ENCODE measurements at places on chromosomes 1 and 21. TPM values are rescaled to one million over a fixed set of nuclear protein-coding genes. Genes with fewer than 3 reads are reported as not detected.

GRCh38 chr1:33126411-33127000, 45.6 kb downstream of the AZIN2 start:
- peak overlapping the region; percentile 80 for H3K27ac ChIP-seq
- no peak for DNase-seq
- peak overlapping the region; percentile 61 for H3K4me3 ChIP-seq
- no peaks in the 10 kb centered on the region for H3K27me3 ChIP-seq
- H3K36me3 ChIP-seq, result no peaks in the 10 kb centered on the region
- peaks cover 25% of the 10 kb centered on the region for H3K4me1 ChIP-seq

GRCh38 chr21:27225151-27225550, 258.3 kb upstream of the ADAMTS5 start:
- H3K27ac ChIP-seq, result no peak overlapping the region
- H3K4me3 ChIP-seq, result no peak overlapping the region
- H3K36me3 ChIP-seq, result no peaks in the 10 kb centered on the region
- DNase-seq, result no peak

DNA sequence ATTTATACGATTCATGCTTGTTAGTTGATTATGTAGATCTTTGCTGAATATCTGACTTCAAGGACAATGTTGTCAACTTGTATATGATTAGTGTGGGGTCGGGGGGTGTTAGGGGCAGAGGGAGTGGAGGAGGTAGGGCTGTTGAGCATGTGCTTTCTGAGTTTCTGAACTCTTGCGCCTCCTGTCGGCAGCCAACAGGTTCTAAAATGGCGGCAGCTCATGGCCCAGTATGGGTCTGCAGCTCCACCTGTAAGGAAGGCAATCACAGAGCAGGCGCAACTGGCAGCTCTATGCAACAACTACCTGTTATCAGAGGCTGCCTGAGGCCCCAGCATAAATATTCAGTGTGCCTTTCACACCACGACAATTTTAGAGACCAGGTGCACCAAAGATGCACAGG, 205.8 kb upstream of the PLXNA2 start:
- no peaks in the 10 kb centered on the region for H3K36me3 ChIP-seq
- no peak overlapping the region for H3K27ac ChIP-seq
- no peaks in the 10 kb centered on the region for H3K4me1 ChIP-seq
- no peak overlapping the region for H3K4me3 ChIP-seq
- no peaks in the 10 kb centered on the region for H3K27me3 ChIP-seq
- DNase-seq, result no peak

DNA sequence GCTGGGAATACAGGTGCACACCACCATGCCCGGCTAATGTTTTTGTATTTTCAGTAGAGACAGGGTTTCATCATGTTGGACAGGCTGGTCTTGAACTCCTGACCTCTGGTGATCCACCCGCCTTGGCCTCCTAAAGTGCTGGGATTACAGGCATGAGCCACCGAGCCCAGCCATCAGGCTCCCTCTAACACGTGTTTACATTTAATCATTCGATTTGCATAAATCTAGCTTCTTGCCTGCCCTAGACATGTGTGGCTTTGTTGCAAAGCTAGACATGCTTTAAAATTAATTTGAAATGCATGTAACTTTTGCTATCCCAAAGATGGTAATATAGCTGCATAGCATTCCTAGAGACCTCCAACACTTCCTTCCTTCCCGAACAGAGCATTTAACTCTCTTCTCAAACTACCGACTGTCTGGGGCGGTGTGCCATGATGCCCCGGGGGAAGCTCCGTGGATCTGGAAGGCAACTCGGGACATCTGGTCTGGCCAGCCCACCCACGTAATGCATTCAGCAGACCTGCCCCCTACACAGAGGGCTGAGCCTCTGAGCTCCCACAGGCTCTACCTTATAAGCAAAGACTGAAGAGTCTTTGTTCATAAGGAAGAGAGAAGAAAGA, 34.6 kb upstream of the NID1 start:
- H3K27ac ChIP-seq, result no peak overlapping the region
- no peaks in the 10 kb centered on the region for H3K36me3 ChIP-seq
- H3K4me1 ChIP-seq, result no peaks in the 10 kb centered on the region
- peaks cover 14% of the 10 kb centered on the region for H3K27me3 ChIP-seq
- no peak overlapping the region for H3K4me3 ChIP-seq

- no peak overlapping the region for H3K4me3 ChIP-seq
- no peaks in the 10 kb centered on the region for H3K36me3 ChIP-seq
- H3K27ac ChIP-seq, result no peak overlapping the region
- peak; percentile 62 for DNase-seq
- no peaks in the 10 kb centered on the region for H3K27me3 ChIP-seq
Measured at GRCh38 chr21:44572959-44573583, 458 bp upstream of the KRTAP10-4 start.

GRCh38 chr1:193538003-193538354, 351.6 kb upstream of the B3GALT2 start:
- no peaks in the 10 kb centered on the region for H3K4me1 ChIP-seq
- H3K4me3 ChIP-seq, result no peak overlapping the region

- H3K36me3 ChIP-seq, result no peaks in the 10 kb centered on the region
- no peaks in the 10 kb centered on the region for H3K27me3 ChIP-seq
- H3K4me1 ChIP-seq, result peaks cover 27% of the 10 kb centered on the region
- DNase-seq, result no peak
Measured at GRCh38 chr1:30683699-30684098, 39.7 kb downstream of the MATN1 start.

DNA sequence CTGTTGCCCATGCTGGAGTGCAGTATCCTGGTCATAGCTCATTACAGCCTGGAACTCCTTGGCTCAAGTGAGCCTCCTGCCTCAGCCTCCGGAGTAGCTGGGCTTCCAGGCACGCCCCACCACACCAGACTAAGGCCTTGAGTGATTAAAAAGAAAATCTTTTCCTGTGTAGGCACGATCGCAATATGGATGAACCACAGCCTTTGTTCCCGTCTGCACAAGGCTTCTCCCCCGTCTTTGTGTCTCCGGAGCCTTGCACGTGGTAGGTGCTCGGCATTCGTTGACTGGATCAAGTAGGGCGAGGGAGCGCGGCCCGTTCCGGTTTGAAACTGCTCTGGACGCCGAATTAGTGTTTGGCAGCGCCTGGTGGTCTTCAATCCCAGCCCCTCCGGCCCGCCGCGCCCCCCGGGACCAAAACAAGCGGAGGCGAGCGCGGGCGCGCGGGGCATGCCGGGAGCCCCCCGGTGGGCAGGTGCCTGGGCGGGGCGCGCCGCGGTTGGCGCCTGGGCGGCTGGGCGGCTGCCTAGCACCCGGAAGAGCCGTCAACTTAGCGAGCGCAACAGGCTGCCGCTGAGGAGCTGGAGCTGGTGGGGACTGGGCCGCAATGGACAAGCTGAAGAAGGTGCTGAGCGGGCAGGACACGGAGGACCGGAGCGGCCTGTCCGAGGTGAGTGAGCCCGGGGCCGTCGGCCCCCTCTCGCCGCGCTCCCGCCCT, at the start of gene SFT2D2:
TSS of gene SFT2D2 (plus strand) at position 529 of the 715 bp plus-strand sequence. CDS start at position 605, 76 bp downstream.
- H3K36me3 ChIP-seq, result no peaks in the 10 kb centered on the region
- DNase-seq, result peak; percentile 92
- H3K4me1 ChIP-seq, result peaks cover 49% of the 10 kb centered on the region
- H3K4me3 ChIP-seq, result peak within 1 kb of the TSS; percentile 93
- H3K27ac ChIP-seq, result peak within 1 kb of the TSS; percentile 89
- no peaks in the 10 kb centered on the region for H3K27me3 ChIP-seq

DNA sequence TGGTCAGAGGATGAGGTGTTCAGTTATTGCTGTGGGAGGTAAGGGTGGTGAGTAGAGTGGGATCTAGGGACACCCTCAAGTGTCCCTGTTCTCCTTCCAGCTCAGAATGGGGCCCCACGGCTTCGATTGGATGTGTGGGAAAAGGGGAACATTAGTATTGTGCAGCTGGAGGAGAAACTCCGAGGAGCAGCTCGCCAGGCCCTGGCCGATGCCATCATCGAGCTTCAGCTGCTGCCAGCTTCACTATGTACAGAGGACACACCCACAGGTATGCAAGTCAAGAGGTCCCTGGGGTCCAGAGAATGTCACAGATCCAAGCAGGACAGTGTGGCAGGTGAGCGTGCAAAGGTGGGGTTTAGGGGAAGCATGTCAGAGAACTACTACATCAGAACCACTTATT, 13.9 kb downstream of the HYI start:
- peaks cover 24% of the 10 kb centered on the region for H3K4me1 ChIP-seq
- no peak overlapping the region for H3K27ac ChIP-seq
- no peak for DNase-seq

- no peaks in the 10 kb centered on the region for H3K36me3 ChIP-seq
- no peak overlapping the region for H3K4me3 ChIP-seq
- no peaks in the 10 kb centered on the region for H3K4me1 ChIP-seq
- no peak overlapping the region for H3K27ac ChIP-seq
Measured at GRCh38 chr1:241608379-241609033, 31.7 kb downstream of the CHML start.

GRCh38 chr1:75791022-75791421, 5.0 kb downstream of the RABGGTB start:
- peak overlapping the region; percentile 8 for H3K27ac ChIP-seq
- peaks cover 64% of the 10 kb centered on the region for H3K36me3 ChIP-seq
- no peak overlapping the region for H3K4me3 ChIP-seq

DNA sequence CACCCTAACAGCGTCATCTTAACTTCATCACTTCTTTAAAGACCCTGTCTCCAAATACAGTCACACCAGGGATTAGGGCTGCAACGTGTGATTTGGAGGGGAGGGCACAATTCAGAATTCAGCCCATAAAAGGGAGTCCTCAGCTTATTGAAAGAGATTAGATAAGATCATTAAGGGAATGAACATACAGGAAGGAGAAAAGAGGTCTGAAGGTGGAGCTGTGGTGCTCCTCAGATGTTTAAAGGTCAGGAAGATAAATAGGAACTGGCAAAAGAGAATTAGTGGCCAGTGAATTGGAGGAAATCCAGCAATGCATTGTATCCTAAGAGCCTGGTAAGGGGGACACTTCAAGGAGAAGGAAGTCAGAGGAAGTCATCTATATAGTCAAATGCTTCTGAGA, 113.5 kb downstream of the PROX1 start:
- no peaks in the 10 kb centered on the region for H3K27me3 ChIP-seq
- H3K27ac ChIP-seq, result no peak overlapping the region
- H3K4me3 ChIP-seq, result no peak overlapping the region
- no peaks in the 10 kb centered on the region for H3K4me1 ChIP-seq
- DNase-seq, result no peak

- H3K27me3 ChIP-seq, result no peaks in the 10 kb centered on the region
- no peak overlapping the region for H3K4me3 ChIP-seq
- H3K27ac ChIP-seq, result peak overlapping the region; percentile 28
- peaks cover 29% of the 10 kb centered on the region for H3K4me1 ChIP-seq
Measured at GRCh38 chr1:55275151-55275748, 60.1 kb upstream of the USP24 start.

DNA sequence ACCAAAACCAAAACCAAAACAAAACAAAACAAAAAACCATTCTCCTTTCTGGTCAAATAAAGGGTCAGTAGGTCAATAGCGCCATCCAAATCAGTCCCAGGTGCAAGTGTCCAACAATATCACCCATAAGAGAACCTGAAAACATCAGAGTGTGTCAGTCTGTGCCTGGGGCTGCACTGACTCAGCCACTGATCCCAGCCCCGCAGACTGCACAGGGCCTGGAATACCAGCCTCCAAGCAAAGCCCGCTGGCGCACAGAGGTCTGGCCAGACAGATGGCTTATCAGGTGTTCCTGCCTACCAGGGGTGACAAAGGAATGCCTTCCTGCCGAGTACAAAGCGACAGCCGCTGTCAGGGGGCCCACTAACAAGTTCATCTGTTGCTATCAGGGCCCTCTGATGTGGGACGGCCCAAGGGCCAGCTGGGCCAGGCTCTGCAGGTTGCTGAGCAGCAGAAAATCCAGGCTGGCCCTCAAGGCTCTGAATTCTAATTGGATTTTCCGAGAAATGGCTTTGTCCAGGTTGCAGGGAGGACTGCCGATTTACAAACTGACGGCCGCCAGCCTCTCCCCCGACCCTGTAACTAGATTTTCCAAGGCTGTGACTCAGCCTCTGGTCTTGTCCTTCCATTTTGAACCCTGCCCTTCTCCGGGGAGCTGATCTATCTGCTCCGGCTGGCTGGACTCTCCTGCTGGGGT, 13.7 kb upstream of the TMEM51 start:
- H3K27ac ChIP-seq, result no peak overlapping the region
- H3K27me3 ChIP-seq, result no peaks in the 10 kb centered on the region
- no peak for DNase-seq
- H3K36me3 ChIP-seq, result no peaks in the 10 kb centered on the region
- no peaks in the 10 kb centered on the region for H3K4me1 ChIP-seq

- no peak for DNase-seq
- no peaks in the 10 kb centered on the region for H3K27me3 ChIP-seq
- no peaks in the 10 kb centered on the region for H3K36me3 ChIP-seq
- no peaks in the 10 kb centered on the region for H3K4me1 ChIP-seq
- H3K4me3 ChIP-seq, result no peak overlapping the region
Measured at GRCh38 chr1:225319871-225320270, 108.0 kb downstream of the LBR start.

- H3K27me3 ChIP-seq, result no peaks in the 10 kb centered on the region
- no peaks in the 10 kb centered on the region for H3K4me1 ChIP-seq
- no peak overlapping the region for H3K27ac ChIP-seq
- DNase-seq, result no peak
- H3K36me3 ChIP-seq, result no peaks in the 10 kb centered on the region
Measured at GRCh38 chr21:21233051-21233450, 234.8 kb downstream of the NCAM2 start.

DNA sequence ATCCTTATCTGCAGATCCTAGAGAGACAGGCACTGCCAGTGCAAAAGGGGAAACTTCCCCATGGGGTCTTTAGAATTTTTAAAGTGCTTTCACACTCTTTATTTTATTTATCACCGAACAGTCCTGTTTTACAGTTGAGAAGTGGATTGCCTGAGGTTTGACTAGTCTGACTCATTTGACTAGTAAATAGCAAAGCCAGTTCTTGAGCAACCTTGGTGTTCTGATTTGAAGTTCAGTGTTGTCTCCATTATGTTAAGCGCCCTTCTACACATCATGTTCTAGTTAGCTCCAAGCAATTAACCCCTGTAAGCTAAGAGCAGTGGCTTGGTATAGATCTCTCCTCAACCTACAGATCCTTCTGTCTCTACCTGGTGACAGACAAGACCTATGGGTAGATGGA, 262.9 kb downstream of the CACNA1E start:
- H3K27ac ChIP-seq, result no peak overlapping the region
- no peak overlapping the region for H3K4me3 ChIP-seq
- H3K4me1 ChIP-seq, result peaks cover 5% of the 10 kb centered on the region
- H3K27me3 ChIP-seq, result no peaks in the 10 kb centered on the region

GRCh38 chr1:44316231-44316759, 38.8 kb downstream of the ERI3 start:
- H3K4me3 ChIP-seq, result no peak overlapping the region
- H3K4me1 ChIP-seq, result no peaks in the 10 kb centered on the region
- H3K27me3 ChIP-seq, result no peaks in the 10 kb centered on the region
- no peak overlapping the region for H3K27ac ChIP-seq

DNA sequence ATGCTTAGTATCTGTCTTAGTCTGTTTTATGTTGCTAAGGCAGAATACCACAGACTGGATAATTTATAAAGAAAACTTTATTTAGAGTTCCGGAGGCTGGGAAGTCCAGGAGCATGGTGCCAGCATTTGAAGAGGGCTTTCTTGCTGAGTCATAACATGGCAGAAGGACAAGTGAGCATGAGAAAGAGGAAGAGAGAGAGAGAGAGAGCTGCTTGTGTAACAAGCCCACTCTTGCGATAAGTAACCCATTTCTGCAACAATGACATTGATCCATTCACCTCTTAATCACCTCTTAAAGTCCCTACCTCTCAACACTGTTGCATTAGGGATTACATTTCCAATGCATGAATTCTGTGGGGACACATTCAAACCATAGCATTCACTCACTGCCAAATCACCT, 11.7 kb upstream of the MYOCOS start:
- no peak overlapping the region for H3K27ac ChIP-seq
- no peaks in the 10 kb centered on the region for H3K27me3 ChIP-seq
- no peak for DNase-seq

The PRDM16 gene
- total RNA-seq, result 2.8 TPM

The RPE65 gene
- total RNA-seq, result not detected

The NUAK2 gene
- 0.65 TPM for total RNA-seq

The SGIP1 gene
- total RNA-seq, result 9.1 TPM

The RASSF5 gene
- 6.6 TPM for total RNA-seq

The CTH gene
- total RNA-seq, result 1.1 TPM

The WDR64 gene
- not detected for total RNA-seq

The SIK1 gene
- 5.0 TPM for total RNA-seq
